Hematopoietic multipotent progenitor cell (in vitro differentiated cells): ENCODE measurements at places on chromosomes 11 and 22.

DNA sequence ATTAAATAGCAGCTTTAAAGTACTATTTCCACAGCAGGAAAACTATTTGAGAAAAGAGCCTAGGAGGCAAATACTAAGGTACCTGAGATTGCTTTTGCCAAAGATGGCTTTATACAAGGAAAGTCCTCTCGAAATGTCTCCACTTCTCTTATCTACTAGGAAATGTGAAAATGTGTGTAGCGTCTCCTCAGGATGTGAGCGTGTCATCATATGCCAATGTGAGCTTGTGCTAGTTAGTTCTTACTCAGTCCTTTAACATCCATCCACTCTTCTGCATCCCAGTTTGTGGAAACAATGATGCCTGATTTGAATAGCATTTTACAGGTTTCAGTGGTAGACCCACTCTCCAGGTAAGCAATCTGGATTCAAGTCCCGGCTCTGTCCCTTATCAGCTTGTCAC lies 421.0 kb downstream of the DYNC2H1 start:
- DNase-seq, result no peak

GRCh38 chr11:117634756-117635603 lies 162.0 kb downstream of the DSCAML1 start:
- no peak for DNase-seq

- no peak for DNase-seq
Observed at GRCh38 chr11:65260756-65261590, 789 bp upstream of the POLA2 start.

DNA sequence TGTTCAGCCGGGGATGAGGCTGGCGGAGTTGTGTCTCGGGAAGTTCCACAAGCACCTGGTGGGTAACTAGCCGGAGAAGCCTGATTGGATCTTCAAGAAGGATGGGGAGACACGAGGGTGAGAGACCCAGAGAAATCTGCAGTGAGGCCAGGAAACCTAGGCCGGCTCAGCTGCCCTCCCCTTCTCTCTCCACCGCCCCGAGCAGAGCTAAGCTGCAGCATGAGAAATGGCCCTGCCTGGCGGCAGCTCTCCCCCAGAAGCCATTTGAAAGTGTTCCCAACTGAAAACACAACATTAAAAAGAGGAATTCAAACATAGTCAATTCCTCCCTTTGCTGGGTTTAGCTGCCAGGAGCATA lies 77.8 kb upstream of the SHISAL1 start:
- no peak for DNase-seq

GRCh38 chr11:102367364-102367763 lies 20.4 kb downstream of the BIRC2 start:
- peak; percentile 60 for DNase-seq

DNA sequence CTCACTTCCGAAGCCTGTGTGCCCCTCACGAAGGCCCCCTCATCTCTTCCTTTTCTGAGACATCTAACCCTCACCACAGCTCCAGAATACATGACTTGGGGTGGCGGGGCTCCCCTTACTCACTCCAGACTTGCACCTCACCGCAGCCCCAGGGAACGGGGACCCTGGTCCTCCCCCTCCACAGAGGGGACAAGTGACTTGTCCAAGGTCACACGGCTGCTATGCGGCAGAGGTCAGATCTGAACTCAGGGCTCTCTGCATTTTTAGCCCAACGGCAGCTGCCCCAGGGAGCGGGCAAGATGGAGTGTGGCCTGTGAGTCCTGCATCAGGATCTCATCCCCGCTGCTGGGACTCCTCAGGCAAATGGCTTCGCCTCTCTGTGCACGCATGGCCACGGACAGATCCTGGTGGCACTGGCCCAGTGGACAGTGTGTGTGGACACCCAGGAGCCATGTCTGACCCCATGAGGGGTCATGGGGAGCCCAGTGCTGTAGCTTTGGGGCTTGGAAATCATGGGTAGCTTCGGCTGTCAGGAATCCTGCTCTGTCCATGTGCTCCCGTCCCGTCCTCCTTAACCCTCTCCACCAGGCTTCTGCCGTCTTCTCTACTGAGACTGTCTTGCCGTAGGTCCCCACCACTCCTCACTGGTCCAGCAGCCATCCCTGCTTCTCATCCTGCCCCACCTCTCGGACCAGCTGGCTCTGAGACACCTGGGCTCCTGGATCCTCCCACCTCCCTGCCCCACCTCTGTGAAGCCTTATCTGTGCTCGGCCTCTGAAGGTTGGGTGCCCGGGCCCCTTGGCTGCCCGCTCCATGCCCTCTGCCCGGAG lies 48.0 kb upstream of the CARS1 start:
- DNase-seq, result no peak

- no peak for DNase-seq
Observed at GRCh38 chr11:44913502-44913901, 37.2 kb downstream of the TP53I11 start.

GRCh38 chr11:67592880-67593564 lies 9.4 kb downstream of the GSTP1 start:
- no peak for DNase-seq

- DNase-seq, result no peak
Observed at GRCh38 chr22:31821572-31821971, 67.8 kb downstream of the DEPDC5 start.

- DNase-seq, result no peak
Observed at GRCh38 chr11:85787809-85788760, 22.9 kb downstream of the SYTL2 start.

GRCh38 chr11:112173152-112173551 lies 2.2 kb upstream of the BCO2 start:
- DNase-seq, result no peak

- DNase-seq, result no peak
Observed at GRCh38 chr22:38964989-38965388, 7.6 kb downstream of the APOBEC3A start.

- DNase-seq, result no peak
Observed at GRCh38 chr22:38867124-38867455, 4.9 kb downstream of the CBX6 start.

DNA sequence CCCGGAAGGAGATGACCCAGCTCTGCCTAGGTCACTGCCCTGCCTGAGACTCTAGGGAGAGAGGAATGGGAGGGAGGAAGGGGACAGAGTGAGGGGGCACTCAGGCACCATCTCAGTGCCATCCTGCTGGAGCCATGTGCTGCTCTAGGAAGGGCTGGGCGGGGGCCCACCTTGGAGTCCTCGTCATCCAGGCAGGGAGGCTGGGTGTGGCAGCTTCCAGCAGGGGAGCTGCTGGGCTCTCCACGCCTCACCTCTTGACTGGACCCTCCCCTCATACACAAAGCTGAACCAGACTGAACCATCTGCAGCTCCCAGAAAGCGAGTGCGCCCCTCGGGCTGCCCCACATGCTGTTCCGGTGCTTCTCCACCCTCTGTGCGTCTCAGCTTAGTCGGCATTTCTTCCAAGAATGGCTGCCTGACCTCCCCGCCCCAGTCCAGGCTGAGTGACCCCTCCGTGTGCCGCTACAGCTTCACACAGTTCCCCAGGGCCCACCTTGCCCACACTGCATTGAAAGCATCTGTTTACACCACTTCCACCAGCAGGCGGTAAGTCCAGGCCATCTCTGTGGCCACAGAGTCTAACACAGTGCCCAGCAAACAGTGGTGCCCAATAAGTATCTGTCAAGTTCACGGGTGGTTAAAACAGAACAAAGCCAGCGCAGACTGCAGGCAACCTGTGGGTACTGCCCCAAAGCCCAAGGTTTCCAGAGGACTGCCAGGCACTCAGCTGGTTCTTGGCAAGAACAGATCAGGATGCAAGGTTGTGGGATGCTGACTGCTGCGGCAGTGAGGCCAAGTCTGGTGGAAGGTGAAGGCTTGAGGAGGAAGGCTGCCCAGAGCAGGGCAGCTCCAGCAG lies 9.4 kb upstream of the TRIM29 start:
- no peak for DNase-seq

DNA sequence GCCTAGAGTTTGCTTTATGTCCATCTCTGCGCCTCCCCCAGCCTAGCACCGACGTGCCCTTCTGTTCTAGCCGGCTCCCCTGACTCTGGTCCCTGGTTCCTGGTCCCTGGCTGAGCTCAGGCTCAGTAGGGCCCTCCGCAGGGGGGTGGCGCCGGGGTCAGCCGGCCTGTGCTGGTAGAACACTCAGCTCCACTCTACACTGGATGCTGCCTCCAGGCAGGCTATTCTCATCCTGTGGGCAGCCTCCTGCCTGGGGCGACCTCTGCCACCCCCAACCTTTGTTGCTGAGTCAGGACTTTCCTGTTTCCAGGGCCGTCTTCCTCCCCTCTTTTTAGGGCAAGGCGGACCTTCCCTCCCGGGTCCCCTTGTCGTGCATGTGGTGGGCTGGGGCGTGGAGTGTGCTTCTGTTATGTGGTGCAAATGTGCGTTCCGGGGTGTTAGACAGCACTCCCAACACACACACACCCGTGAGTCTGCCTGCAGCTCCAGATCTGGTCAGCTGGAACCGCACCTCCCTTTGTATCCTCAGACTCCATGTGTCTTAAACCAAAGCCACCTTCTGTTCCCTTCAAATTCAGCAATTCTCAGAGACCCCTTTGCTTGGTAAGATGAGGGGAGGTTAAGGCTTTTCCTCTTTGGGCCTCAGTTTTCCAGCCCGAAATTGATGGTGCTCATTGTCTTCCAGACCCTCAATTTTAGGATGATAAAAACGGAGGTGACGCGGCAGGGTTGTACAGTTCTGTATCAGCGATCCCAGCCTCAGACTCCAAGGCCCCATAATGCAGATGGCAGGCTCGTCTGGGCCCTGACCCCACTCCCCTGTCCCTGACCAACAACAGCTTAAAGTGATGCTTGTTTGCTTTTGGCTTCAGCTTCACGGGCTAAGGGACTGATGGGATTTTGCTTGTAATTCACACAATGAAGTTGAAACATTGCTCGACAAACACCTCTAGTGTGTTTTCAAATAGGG lies 1327.9 kb downstream of the BRD1 start:
- no peak for DNase-seq

- no peak for DNase-seq
Observed at GRCh38 chr22:45150139-45150538, 13.6 kb upstream of the NUP50 start.

DNA sequence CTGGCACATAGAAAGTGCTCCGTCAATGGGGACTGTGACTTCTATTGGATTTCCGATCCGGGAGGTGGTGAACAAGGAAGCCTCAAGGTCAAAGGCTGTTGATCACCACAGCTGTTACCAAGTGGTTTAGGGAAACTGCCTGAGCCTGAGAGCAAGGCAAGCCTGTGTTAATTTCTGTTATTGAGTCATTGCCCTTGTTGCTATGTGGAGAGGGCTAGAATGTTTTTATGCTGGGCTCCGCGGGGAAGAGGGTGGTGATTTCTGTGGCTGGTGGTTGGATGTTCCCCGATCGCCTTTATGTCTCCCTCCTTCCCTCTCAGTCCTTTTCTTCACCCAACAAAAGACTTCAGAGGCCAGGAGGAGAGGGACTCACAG lies 108.5 kb upstream of the ALX4 start:
- DNase-seq, result no peak

DNA sequence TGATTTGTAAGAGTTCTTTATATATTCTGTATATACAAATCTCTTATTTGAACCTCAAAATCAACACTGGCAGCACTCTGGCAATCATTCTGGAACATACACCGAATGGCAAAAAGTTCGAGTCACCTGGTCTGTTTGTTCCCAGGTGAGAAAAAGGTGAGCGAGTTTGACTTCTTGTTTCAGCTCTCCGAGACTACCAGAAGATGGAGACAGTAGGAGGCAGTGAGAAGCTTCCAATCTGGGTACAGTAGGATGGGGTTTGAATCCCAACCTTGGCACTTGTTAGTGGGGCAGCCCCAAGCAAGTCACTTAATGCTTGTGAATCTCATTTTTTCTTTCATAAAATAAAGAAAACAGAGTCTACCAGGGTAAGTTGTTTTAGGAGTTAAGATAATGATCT lies 76.4 kb downstream of the C2CD3 start:
- DNase-seq, result no peak

DNA sequence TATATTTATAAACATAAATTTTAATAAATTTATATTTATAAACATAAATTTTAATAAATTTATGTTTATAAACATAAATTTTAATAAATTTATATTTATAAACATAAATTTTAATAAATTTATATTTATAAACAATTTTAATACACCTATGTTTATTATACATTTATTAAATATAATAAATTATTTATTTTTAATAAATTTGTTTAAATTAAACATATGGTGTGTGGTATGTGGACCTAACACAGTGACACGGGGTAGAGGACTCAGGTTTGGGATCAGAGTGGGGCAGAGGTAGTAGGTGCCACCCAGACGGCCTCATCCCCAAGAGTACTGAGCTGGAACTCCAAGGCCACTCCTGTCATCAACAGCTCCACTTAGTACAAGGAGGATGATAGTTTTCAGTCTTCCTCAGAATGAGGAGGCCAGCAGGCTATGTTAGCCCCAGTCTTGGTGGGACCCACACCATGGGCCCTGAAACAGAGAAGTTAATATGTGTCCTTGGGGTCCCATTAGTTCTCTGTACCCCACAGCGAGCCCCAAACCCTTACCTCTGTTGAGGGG lies 46.7 kb upstream of the BID start:
- DNase-seq, result no peak

DNA sequence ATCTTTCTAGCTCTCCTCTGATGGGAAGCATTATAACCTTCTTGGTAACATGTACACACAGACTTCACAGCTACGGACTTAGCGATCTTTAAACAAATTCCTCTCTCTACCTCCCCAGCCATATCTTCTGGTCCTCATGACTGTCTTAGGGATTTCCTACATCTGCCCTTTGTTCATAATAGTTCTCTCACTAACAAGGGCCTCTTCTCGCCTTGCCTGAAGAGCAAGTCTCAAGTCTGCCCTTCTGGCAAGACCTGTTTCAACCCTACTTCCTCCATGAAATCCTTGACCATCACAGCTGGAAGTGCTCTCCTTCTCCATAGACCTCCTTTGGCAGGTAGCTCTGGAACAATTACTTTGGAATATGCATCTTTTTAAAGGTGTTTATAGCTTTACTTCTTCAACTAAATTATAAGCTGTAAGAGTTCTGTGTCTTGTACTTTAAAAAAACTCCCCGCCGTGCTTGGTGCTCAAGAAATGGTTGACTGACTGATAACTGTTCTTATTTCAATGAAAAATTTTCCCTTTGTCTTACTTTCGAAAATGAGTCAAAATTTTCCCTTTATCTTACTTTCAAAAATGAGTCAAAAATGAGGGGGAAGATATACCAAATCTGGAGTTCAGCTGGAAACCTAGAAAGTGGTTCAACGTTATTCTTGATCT lies 34.7 kb downstream of the SNX19 start:
- DNase-seq, result no peak

DNA sequence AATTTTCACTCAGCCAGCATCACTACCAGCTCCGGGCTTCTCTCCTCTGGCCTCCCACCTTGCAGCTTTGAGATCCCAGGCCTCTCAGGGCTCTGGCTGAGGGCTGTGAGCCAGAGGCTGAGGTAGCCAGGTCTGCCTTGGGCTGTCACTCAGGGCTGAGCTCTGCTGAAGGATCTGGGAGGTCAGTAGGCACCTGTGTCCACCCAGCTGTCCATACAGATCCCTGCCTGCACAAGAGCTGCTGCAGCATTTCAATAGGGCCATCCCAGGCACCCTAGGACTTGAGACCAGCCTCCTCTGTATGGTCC lies 12.6 kb downstream of the KCNQ1OT1 start:
- no peak for DNase-seq

- DNase-seq, result no peak
Observed at GRCh38 chr11:30991802-30992512, 377.6 kb downstream of the DCDC1 start.
